NCI-H510A treated with DMSO at 0.1 percent for 48 hours (cell line): ENCODE measurements at places on chromosomes 3 and 15.

DNA sequence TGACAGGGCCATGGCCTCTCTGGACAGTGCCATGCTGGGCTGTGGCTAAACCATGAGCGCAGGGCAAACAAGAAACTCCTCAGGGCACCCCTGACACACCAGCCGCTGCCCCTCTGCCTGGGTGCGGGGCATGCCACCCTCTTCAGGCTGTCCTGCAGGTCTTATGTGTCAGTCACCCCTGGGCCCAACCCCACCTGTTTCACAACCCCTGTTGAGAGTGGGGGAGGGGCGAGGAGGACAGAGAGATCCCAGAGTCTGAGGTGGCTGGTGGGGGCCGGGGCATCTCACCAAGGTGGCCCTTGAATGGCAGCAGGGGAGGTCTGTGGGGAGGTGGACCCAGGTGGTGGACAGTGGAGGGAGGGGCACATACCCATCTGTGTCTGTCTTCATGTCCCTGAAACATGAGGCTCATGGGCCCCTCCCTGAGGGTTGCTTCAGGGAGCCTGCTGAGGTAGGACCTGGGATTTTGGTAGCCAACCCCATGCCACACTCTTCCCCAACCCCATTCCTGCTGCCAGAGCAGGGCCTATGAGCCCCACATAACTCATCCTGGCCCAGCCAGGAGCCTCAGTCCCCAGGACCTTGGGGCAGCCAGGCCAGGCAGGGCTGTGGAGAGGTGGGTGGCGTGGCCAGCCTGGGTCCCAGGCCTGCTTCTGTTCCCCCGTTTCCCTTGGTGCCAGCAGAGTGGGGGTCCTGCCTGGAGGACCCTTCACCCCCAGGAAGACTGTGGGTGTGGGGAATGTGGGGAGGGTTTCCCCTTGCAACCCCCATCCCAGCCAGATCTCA, 1.7 kb upstream of the STAB1 start:
- no peak for DNase-seq

- DNase-seq, result no peak
Measured at GRCh38 chr3:53885239-53885638, 3.3 kb upstream of the ACTR8 start.

DNA sequence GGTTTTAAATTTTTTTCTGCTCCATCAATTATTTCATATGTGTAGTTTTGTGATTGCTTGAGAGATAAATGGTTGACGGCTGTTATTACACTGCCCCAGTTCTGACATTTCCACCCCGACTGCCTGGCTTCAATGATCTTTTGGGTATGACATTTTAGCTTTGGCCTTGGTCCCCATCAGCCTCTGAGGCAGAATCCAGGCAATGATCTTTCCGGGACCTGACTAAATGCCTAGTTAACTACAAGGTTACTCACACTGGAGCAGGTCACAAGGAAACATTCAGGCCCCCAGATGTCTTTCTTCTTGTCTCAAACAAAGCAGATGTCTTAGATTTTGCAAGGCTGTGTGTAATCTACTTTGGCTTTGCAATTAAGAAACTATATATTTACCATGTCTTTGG, 61.1 kb upstream of the TMCO5A start:
- no peak for DNase-seq

DNA sequence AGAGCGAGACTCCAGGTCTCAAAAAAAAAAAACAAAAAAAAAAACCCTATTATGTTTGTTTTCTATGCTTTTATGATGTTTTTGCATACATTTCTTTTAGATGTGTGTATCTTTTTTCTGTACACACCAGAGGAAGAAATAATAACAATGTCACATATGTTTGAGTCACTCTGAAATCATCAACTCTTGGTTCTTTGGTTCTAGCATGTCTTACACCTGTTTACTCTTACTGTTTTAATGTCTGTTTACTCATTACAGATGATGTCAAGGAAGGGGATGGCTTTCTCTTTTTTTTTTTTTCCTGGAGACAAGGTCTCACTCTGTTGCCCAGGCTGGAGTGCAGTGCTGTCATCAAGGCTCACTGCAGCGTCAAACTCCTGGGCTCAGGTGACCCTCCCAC, 24.1 kb downstream of the RHOA start:
- no peak for DNase-seq

GRCh38 chr3:79994397-79994796, 226.6 kb upstream of the ROBO1 start:
- DNase-seq, result no peak

GRCh38 chr3:3862534-3862933, 63.3 kb downstream of the LRRN1 start:
- DNase-seq, result no peak

DNA sequence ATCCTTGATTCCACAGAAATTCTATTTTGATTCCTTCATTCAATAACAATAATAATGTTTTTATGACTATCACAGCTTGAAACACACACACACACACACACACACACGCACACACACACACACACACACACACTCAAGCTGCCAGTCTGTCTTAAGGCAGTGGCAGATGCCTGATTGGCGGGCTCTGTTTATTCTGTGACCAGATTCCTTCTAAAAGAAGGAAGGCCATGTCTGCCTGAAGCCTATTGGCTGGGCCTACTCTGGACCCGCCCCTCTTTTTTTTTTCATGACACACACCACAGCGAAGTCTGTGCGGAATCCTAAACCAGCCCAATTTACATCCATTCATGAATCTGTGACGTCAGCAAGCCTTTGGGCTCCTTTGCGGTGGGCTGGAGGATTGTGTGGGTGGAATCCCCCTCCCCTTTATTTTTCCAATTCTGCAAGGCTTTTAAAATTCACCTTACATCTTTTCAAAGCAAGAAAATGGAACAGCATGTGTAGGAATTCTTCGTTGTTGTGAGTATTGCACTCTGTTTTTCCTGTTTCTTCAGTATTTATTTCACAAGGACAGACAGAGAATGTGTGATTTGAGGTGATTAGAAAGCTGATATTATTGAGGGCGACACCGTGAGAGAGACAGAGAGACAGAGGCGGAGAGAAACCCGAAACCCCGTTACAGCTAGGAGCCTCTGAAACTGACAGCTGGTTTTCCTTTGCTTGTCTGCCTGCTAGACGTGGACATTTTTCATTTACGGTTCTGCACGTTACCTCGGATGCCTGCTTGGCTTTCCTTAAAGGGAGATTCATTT, at the start of gene MAP3K13:
TSS of gene MAP3K13 (plus strand) at position 287 of the 812 bp plus-strand sequence. CDS start 65,446 bp downstream, outside the sequence.
- DNase-seq, result peak; percentile 87

- no peak for DNase-seq
Measured at GRCh38 chr15:69200832-69201745, 40.7 kb downstream of the GLCE start.

- DNase-seq, result no peak
Measured at GRCh38 chr15:70766597-70766996, 3.2 kb upstream of the UACA start.

- DNase-seq, result no peak
Measured at GRCh38 chr15:77607894-77608261, 24.8 kb downstream of the LINGO1 start.

DNA sequence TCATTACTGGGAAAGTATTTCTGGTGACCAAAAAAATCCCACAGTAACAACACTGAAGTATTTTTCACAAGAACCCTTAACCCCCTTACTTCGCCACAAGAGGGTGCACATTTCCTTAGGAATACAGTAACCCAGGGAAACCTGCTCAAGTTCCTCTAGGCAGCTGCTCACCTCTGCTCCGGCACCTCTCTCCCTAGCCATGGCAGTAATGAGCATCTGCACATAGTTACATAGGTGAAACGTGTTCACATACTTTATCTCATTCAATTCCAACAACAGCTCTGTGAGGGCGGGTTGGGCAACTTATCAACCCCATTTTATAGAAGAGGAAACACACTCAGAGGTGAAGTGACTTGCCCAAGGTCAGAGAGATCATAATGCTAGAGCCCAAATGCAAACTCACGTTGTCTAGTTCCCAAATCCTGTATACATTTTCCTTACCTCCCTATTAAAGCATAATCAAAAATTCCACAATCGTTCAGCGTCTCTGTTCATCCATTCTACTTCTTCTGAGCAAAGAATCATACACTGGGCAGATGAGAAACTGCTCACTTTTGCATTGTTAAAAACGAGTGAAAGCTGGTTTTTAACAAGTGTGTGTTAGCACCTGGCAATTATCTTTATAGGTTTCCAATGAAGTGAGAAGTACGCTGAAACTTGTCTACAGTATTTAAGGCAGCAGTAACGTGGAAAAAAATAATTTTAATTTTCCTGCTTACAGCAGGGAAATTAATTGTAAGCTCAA, 90.7 kb downstream of the IGF2BP2 start:
- peak; percentile 65 for DNase-seq

- DNase-seq, result no peak
Measured at GRCh38 chr15:51186181-51186705, 91.5 kb upstream of the TNFAIP8L3 start.

- DNase-seq, result no peak
Measured at GRCh38 chr3:148510116-148510515, 187.6 kb upstream of the AGTR1 start.

DNA sequence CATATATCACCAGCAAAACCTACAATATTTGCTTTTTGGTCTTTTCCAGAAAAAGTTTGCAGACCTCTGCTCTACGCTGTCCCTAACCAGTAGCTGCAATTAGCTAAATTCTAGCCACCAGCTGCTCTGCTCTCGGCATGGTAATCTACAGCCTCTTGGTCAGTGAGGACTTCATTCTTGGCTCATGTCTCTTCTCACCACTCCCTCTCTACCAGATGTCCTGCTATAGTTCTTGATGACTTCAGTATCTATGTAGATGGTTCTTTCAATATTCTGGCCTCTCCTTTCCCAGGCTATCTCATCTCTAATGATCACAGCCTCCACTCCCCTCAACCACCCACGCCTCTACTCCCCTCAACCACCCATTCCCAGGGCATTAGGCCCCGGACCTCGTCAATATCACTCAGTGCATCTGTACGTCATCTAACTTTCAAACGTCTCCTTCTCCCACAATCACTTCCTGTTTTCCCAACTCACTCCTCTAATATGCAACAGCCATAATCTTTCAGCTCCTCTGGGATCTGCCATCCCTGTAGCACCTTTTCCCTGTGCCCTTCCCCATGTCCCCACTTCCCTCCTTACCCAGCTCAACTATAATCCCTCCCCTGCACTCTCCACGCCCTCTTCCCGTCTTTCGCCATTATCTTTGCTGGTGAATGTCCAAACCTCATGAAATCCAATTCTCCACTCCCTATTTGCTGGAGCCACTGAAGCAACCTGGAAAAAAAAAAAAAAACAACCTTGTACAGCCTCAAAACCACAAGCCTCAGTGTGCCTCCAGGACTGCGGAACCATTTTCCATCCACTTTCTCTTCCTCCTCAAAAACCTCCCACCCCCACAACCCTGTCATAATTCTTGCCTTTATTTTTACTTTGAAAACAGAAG, 429.4 kb upstream of the PROK2 start:
- no peak for DNase-seq

DNA sequence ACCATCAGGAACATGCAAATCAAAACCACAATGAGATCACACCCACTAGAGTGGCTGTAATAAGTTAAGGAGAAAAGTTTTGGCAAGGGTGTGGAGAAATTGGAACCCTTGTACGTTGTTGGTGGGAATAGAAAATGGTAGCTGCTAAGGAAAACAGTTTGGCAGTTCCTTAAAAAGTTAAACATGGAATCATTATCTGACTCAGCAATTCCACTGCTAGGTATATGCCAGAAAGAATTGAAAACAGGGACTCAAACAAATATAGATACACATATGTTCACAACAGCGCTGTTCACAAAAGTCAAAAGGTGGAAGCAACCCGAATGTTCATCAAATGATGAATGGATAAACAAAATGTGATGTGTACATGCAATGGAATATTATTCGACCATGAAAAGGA, 138.8 kb upstream of the ATP2B2 start:
- DNase-seq, result no peak

DNA sequence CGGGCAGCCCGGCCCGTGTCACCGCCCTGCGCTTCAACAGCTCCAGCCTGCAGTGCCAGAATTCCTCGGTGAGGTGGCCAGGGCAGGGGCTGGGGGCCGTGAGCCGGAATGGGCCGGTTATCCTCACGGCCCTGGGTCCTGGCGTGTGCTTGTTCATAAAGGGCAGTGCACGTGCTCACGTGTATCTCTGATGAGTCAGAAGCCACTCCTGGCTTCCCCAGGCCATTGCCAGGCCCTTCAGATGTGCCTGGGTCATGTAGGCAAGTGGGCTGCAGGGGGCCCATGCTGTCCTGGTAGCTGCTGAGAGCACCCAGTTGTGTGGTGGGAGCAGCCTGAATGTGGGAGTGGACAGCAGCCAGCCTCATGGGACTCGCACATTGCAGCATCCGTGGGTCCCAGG, 29.2 kb downstream of the PLXNA1 start:
- no peak for DNase-seq

GRCh38 chr3:194097141-194097882, 38.6 kb upstream of the HES1 start:
- DNase-seq, result no peak

DNA sequence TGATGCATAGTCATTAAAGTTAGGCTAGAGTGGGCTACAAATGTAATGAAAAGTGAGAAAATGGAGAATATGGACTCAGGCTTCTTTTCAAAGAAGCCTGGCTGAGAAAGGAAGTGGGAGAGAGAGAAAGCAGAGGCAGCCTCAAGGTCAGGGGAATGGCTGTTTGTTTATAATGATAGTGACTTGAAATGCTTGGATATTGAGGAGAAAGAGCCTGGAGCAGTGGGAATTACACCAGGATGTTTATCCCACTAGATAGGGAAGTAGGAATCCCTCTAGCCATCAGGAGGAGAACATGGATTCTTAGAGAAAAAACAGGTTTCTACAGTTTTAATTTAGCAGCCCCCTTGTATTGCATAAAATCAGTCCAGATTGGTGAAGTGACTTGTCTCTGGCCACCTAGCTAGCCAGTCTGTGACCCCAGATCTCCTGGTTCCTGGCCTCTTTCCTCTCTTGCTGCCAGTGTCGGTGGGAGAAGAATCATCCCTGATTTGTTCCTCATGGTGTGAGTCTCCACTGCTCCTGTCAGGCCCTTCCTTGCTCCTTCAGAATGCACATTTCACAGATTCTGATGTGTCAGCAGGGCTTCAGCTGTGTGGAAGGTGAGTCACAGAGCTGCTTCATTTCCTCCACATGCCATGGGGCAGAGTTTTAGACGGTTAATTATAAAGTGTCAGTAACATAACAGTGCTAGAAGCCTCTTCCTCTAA, 32.9 kb downstream of the SEMA6D start:
- DNase-seq, result no peak

DNA sequence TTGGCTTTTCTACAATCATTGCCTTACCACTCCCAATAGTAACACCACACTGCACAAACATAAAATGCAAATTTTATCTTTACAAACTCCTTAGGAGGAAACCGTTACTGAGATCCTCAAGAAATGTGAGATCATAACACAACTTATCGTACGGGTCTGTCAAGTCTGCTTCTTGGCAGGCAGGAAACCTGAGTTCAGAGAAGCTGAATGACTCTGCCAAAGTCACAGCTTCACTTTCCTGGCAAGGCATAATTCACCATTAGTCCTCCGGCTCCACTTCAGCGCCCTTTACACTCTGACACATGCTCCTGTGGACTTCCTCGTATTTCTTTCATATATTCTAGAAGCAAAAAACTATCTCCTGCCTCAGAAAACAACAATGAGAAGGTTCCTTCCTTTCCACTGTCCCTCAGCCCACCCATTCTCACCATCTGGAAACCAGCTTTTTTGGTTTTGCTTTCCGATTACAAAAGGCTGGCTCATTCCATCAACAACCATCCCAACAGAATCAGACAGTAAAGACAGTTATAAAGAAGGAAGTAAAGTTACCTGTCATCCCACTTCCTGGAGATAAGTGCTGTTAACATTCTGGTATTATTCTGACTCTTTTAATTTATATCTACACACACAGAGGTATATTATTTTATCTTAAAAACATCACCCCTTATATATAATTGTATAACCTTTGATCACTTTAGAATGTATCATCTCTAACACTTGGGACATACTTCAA, 223.4 kb downstream of the STT3B start:
- no peak for DNase-seq
